Forelimb muscle (tissue), 1 donor: ENCODE measurements at places on chromosomes 5 and 9.

- DNase-seq, result no peak
Measured at GRCh38 chr5:97163790-97164285, 19.2 kb downstream of the RIOK2 start.

GRCh38 chr5:67976891-67977601 lies 238.5 kb upstream of the PIK3R1 start:
- DNase-seq, result no peak

DNA sequence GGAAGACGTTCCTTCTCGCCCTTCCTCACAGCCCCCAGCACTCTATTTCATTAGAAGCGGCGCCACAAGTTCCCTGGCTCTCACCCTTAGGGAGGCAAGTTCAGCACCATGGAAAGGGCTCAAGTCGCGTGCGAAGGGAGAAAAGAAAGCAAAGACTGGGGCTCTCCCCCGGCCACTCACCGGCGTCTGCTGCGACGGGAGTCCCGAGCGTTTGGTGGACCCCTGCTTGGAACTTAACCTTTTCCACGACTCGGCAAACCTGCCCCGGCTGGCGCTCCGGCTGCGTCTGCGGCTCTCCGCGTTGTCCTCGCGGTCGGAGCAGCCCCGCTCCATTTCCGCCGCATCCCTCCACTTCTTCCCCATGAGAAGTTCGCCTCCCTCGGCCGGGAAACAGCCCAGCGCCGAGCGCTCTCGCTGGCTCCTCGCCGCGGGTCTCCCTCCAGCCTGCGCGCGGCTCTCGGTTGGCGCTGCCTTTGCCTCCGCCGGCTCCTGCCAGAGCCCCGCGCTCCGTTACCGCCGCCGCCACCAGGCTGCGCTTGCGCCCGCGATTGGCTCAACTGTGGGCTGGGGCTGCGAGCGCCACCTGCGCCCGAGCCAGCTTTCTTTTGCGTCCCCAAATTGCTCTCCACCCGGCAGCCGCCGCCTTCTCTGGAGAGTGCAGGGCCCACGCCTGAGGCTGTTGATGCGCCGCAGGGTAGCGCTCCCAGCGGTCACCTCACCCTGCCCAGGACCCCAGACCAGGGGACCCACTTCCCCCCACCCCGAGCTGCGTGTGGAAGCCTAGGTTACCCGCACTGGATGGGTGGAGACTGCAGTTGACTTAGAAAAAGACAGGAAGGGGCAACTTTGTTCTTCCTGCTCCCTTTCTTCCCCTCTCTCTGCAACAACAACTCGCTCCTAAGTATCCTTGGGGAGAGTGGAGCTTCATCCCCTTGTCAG lies 321.6 kb downstream of the CEMIP2 start:
- DNase-seq, result peak; percentile 50

GRCh38 chr5:51977014-51977413 lies 593.8 kb downstream of the ISL1 start:
- no peak for DNase-seq

DNA sequence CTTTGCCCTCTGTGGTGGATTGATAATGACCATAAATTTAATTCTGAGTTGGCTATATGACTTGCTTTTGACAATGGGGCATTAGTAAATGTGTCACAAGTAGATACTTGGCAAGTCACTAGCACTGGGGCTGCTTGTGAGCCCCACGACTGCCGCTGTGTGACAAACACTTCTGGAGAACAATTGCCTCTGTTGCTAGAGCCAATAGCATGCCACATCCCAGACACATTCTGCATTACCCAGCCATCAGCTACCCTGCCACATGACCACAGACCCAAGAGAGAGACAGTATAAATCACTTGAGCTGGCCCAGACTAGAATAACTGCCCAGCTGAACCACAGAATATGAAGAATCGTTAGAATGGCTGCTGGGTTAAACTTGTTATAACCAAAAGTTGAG lies 753.2 kb upstream of the DMAC1 start:
- DNase-seq, result no peak

- no peak for DNase-seq
Measured at GRCh38 chr5:67908126-67908765, 307.3 kb upstream of the PIK3R1 start.

DNA sequence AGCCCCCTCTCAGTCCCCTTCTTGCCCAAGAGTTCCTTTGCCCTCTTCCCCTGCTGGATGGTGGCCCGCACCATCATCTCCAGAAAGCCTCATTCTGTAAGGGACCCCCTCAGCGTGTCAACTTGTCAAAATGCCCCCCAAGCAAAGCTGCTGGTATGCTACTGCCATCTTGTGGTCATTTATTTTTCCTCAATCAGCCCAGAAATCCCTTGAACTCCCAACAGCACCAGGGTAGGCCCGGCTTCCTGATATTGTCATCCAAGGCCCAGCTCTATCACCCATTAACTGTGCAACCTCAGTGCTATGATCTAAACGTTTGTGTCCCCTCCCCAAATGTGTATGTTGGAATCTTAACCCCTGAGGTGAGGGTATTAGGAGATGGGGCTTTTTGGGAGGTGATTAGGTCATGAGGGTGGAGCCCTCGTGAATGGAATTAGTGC lies 53.2 kb upstream of the FBXW11 start:
- DNase-seq, result no peak

- no peak for DNase-seq
Measured at GRCh38 chr9:16321461-16322119, 548.9 kb downstream of the BNC2 start.

DNA sequence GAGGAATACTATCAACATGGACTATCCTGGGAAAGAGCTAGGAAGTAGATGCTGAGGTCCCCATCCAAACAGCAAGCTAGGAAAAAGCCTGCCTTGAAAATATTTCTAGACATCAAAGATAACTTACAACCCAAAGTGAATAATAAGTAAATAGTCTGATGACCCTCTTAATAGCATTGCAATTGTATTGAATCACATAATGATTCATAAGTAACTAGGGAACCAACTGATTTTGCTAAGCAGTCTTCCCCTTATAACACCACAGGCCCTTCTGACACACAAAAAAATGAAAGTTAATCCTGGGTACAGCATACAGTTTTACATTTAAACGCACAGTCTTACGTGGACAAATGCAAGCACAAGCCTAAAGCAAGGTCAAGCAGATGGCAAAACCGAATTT lies 199.3 kb downstream of the RFK start:
- DNase-seq, result no peak

- DNase-seq, result no peak
Measured at GRCh38 chr5:854217-854616, 3.4 kb upstream of the ZDHHC11 start.

- DNase-seq, result no peak
Measured at GRCh38 chr9:114071197-114071795, 6.8 kb downstream of the AMBP start.

DNA sequence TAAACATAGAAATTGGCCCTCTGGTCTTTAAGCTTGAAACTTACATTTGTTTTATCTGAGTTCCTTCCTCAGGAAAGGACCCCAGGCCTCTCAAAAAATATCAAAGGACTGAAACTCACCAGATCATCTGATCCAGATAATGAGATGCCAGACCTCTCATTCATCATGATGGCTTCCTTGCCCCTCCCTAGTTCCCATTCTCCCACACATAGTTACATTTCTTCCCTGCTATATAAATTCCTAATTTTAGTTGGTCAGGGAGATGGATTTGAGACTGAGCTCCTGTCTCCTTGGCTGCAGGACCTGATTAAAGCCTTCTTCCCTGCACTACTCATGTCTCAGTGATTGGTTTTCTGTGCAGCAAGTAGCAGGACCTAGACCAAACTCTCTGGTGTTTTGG lies 119.4 kb upstream of the SPIN1 start:
- DNase-seq, result no peak

- DNase-seq, result no peak
Measured at GRCh38 chr5:54514841-54515432, 2.6 kb upstream of the SNX18 start.

GRCh38 chr5:167642779-167643517 lies 648.5 kb upstream of the WWC1 start:
- no peak for DNase-seq

GRCh38 chr9:111106202-111106601 lies 67.9 kb upstream of the LPAR1 start:
- DNase-seq, result no peak

GRCh38 chr5:5738797-5739489 lies 316.5 kb downstream of the ICE1 start:
- no peak for DNase-seq

- DNase-seq, result no peak
Measured at GRCh38 chr5:143188692-143189091, 214.8 kb downstream of the NR3C1 start.
